ENCODE measurements at places on chromosomes 6 and 20.
A peak's percentile ranks its signal among the peaks of the same experiment; 100 is the strongest.

DNA sequence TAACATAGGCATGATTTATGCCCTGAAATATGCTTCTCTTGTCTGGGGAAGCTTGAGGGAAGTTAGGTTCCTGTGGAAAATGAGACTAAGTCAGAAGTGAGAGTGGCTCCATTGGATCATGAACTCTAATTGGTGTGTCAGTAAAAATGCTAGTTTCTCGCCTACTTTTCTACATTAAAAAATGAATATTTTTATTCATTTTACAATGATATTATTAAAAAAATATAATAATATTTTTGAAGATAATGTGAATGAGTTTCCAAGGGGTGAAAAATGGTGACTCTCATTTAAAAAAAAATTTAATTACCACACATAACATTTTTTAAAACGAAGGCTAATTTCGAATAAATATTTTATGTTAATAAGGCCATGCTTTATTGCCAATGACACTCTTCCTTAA lies 84.2 kb downstream of the HIVEP1 start:
- no peak for DNase-seq

GRCh38 chr6:124512431-124512830 lies 449.8 kb upstream of the RNF217 start:
- DNase-seq = no peak

- no peak for DNase-seq
Observed at GRCh38 chr6:4091941-4092340, 13.0 kb upstream of the FAM217A start.

- DNase-seq = no peak
Observed at GRCh38 chr6:39982720-39983119, 48.5 kb upstream of the MOCS1 start.

- DNase-seq = no peak
Observed at GRCh38 chr6:100892693-100893092, 11.6 kb upstream of the ASCC3 start.

GRCh38 chr6:90263633-90264032 lies 33.0 kb downstream of the BACH2 start:
- peak; percentile 28 for DNase-seq

GRCh38 chr6:31140643-31141042 lies 1.8 kb upstream of the PSORS1C2 start:
- DNase-seq = no peak

DNA sequence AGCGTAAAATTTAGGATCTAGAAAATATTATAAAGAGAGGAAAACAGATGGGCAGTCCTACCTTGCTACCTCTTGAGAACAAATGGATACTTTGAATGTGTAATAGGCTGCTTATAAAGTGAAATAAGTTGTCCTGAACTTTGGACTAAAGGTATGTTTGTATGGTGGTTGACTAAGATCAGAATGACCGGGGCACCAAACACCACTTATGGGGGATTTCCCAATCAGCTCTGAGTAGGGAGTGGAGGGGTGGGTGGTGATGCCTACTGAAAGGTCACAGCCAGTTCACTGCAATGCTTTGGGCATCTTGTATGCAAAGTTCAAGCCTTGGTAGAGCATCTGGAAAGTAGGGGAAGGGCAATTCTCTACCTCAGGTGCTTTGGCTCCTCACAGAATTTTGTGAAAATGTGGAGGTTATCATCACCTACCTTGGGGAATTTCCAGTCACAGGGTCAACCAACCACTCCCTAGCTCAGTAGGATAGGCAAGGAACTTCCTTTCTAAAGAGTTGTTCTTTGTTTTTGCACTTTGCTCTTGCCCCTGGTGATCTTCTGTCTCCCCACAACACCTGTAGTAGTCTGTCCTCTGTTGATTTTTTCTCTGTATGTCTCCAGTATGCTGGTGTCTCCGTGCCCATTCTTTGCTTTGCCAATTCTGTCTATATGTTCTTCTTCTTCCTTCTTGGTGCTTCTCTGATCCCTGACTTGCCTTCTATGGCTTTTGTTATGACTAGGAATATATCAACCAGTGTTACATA lies at the start of gene TRIM31:
TSS of gene TRIM31 (minus strand) at position 88 of the 757 bp plus-strand sequence. CDS start 285 bp downstream, outside the sequence.
- DNase-seq = no peak

- DNase-seq = no peak
Observed at GRCh38 chr20:8627340-8628004, 441.4 kb upstream of the PLCB4 start.

DNA sequence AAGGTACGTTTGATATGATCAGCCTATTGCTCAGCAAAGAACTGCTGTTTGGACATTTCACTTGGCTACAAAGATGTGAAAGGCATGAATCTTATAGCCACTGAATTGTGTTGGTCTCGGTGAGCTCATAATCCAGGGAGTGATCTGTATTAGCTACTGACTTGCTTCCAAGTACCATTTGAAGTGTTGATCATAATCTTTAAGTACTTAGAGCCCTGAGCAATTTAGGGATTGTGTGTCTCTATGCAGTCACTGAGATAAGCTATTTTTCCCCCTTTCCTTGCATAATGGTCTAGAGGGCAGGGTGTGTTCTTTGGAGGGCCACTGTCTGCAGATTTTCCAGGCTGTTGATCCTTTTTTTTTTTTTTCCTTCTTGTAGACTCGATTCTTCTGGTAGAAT lies 393.6 kb downstream of the ESR1 start:
- DNase-seq = no peak

DNA sequence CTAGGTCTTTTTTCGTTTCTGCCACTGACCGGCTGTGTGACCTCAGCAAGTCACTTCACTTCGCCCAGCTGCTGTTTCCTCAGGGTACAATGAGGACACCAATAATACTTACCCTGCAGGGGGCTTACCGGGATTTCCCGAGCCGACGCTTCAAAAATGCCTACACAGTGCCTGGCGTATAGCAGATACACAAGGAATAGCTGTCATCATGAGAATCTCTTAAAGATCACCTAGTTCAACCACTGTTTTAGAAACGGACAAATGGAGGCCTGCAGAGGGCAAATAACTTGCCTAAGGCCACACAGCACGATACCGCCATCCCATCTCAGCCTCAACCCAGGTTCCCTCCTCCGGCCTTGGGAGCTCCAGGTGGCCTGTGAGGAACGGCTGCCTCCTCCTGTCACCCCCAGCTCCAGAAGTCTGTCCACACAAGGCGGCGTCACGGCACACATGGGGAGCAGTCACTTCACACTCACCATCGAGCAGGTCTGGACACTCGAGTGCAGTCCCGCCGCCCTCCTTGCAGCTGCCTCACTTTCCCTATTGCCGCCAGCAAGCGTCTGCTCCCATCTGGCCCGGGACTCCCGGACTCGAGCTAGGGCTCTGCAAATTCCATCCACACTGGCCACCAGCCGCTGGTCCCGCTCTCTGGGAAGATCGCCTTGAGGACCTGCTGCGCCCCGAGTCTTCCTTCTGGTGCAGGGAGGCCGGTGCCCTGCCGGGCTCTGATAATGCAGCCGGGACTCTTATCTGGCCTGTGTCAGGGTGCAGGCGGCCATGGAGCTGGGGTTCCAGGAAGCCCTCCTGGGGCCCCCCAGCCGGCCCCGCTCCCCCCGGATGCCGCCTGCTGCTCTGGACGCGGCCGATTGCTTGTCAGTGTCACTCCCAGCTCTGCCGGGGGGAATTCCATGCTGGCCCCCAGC lies at the start of gene RIPOR3:
TSS of gene RIPOR3 (minus strand) at position 893 of the 923 bp plus-strand sequence. CDS start at position 479, 414 bp downstream.
- no peak for DNase-seq

DNA sequence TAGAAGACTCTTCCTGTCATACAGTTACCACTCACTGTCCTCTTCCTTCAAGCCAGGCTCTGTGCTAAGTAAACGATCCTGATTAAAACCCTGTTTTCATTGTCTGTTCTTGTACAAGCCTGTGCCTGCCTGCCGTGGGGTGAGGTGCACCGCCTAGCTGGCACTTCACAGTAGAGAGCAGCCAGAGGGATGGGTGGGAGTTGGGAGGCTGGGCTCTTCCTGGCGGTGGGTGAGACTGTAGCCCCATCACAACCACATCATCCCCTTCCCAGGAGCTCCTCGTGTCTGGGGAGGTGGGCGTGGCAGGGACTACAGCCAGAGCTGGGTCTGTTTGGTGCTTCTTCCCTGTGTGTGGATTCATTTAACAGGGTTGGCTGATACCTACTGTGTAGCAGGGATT lies 382.0 kb downstream of the TAF4 start:
- no peak for DNase-seq

DNA sequence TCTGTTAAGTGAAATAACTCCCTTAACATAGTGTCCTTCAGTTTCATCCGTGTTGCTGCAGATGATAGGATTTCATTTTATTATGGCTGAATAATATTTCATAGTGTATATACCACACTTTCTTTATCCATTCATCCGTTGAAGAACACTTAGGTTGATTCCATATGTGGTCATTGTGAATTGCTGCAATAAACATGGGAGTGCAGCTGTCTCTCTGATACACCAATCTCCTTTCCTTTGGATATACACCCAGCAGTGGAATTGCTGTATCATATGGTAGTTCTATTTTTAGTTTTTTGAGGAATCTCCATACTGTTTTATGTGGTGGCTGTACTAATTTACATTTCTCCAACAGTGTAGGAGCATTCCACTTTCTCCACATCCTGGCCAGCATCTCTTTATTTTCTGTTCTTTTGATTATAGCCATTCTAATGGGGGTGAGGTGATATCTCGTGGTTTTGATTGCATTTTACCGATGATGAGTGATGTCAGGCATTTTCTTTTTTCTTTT lies 193.2 kb downstream of the SLC16A10 start:
- no peak for DNase-seq

DNA sequence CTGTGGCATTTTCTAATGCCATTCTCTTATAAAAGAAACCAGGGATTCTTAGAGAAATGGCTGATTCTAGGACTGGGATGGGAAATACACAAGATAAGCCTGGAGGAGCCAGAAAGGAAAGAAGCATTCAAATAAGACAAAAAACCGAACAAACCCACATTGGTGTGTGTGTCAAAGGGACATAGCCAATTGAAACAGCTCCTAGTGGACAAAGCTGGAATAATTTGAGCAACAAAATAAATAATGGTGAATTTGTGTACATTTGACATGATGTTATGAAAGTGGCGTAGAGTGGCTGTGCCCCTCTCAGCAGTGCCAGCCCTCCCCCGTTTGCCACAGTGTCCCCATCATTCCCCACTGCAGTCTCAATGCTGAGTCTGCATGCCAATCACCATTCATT lies 55.5 kb downstream of the B3GAT2 start:
- no peak for DNase-seq

- DNase-seq = no peak
Observed at GRCh38 chr6:23522792-23523547, 603.0 kb upstream of the NRSN1 start.

DNA sequence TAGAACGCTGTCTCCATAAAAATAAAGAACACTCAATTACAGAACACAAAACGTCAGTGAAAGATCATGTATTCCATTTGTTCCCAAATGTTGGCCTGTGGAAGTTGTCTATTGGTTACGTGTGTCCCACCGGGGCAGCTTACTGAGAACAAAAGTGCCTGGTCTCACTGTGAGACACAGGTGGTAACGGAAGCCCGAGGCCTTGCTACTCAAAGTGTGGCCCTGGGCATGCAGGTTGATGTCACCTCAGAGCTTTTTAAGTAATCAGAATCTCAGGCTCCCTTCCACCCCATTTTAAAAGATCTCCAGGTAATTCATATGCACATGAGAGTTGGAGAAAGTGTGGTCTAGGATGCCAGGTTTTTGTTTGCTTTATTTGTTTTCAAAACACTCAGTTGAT lies 422.5 kb upstream of the OPRM1 start:
- DNase-seq = no peak

- DNase-seq = no peak
Observed at GRCh38 chr6:154765273-154765672, 32.1 kb downstream of the SCAF8 start.

DNA sequence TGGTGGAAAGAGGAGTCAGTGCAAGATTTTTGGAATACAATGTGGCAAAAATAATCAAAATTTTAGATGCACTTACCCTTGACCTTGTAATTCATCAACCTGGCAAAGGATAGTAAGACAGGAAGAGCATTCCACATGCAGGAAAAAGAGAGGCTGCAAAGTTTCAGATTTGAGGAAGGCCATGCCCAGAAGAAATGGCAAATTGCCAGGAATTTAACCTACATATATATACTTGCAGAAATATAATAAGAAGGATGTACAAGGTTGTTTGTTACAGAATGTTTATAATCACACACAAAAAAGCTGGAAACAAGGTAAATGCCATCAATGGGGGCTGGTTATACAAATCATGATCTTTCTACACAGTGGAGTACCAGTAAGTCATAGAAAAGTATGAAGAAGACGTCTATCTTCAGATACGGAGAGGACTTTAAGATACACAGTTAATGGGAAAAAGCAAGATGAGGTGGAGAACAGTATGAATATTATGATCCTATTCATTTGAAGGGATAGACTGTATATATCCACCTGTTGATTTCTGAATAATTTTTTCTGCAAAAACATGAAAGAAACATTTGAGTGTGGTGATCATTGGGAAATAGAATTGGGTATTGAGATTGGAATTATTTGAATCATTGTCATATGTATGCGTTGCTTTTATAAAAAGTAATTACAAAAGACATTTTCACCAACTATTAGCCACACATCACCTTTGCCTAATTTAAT lies 253.8 kb downstream of the TBC1D7 start:
- no peak for DNase-seq

- no peak for DNase-seq
Observed at GRCh38 chr6:5749651-5750215, 257.0 kb downstream of the NRN1 start.

DNA sequence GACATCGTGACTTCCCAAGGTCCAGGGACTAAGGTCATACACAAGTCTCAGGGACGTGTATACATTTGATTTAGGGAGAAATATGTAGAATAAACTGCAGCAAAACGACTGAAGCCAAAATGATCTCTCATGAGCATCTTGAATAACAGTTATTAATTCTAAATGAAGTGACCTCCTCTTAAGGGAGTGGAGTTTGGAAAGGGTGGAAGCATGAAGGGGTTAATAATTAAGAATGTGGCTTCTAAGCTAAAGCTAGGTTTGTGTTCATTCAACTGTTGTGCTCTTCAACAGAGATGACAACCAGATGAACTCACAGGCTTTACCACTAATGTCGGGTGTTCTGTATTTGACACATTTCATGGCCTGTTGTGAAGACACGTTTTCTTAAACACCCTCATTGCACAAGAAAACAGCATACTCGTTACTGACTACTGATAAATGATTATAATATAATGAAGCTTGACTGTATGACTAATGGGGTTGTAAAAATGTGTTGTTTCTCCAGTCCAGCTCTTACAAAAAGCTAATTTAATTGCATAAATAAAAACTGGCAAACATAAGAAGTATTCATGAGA lies 1.5 kb downstream of the PPP1R14C start:
- DNase-seq = no peak

GRCh38 chr20:36824142-36824940 lies 50.8 kb upstream of the DSN1 start:
- no peak for DNase-seq

DNA sequence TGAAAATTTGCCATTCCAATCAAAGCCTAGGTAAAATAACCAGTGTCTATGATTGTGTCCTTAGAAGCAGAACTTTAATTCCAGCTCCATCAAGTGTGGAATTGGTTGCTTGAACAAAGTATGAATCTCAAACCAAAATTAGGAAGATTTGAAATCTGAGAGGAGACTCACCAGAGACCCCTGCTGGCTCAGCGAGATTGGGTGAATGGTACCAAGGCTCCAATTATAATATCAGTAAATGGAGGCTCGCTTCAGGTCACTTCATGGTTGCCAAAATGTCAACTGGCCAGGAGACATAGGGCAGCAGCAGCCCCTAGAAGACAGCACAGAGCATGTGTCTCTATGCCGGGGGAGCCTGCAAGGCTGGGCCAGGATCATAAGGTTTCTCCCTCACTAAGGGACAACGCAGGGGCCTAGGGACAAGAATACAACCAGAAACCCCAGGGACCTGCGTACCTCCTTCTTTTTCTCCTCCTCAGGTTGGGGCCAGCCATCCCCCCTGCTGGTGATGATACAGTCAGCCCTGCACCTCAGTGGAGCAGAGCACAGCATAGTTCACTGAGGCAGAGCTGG lies 14.0 kb downstream of the RBL1 start:
- no peak for DNase-seq

Measured in BJ (cell line).